IPS DF 19.7 (cell line): ENCODE measurements at places on chromosomes 6 and 20.
A peak's percentile ranks its signal among the peaks of the same experiment; 100 is the strongest.

DNA sequence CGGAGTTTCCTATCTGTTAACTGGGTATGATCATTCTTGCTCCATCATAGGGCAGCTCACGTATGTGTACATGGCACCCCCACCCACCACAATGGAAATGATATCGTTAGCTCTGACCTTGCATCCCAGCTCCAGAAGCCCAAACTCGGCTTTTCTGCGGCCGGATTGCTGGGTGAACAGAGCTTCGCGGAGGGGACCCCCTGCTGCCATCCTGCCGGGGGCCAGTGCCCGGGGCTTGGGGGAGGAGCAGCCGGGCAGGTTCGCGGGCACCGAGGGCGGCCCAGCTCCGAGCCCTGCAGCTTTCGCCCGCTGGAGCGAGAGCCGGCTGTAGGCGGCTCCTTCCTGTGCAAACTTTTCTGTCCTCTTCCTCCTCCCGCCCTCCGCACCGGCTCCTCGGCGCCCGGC lies 24.9 kb upstream of the FUCA2 start:
- no peak for DNase-seq

- DNase-seq, result no peak
Observed at GRCh38 chr20:50595433-50595895, 85.3 kb downstream of the PTPN1 start.

DNA sequence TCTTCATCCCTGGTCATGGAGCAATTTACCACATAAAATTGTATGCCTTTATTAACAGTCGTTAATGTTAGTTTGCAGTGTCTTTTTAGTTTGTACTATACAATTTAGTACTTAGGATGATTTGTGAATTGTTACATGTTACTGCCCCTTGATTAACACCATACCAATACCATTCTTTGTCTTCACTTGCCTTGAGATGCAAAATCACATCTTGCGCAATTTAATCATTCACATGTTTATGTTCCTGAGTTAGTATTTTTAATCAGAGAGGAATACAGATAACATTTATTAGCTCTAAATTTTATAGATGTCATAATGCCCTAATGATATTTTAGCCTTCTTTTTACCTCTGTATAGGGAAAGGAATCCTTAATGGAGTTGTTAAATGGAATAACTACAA lies 114.1 kb downstream of the SCAF8 start:
- no peak for DNase-seq

GRCh38 chr6:62285612-62286469 lies at the start of gene KHDRBS2:
TSS of gene KHDRBS2 (minus strand) at chr6:62286225.
- DNase-seq, result no peak

GRCh38 chr6:29965873-29966601 lies 23.7 kb downstream of the HLA-A start:
- DNase-seq, result no peak

DNA sequence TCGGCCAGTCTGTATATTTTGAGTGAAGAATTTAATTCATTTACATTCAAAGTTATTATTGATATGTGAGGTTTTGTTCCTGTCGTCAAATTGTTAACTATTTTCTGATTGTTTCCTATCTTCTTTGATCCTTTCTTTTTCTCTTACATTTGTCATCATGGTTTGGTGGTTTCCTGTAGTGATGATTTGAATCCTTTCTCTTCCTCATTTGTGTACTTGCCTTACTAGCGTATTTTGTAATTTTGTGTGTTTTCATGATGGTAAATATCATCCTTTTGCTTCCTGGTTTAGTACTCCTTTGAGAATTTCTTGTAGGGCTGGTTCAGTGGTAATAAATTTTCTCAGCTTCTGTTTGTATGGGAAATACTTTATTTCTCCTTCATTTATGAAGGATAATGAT lies 151.7 kb upstream of the CEP162 start:
- no peak for DNase-seq

DNA sequence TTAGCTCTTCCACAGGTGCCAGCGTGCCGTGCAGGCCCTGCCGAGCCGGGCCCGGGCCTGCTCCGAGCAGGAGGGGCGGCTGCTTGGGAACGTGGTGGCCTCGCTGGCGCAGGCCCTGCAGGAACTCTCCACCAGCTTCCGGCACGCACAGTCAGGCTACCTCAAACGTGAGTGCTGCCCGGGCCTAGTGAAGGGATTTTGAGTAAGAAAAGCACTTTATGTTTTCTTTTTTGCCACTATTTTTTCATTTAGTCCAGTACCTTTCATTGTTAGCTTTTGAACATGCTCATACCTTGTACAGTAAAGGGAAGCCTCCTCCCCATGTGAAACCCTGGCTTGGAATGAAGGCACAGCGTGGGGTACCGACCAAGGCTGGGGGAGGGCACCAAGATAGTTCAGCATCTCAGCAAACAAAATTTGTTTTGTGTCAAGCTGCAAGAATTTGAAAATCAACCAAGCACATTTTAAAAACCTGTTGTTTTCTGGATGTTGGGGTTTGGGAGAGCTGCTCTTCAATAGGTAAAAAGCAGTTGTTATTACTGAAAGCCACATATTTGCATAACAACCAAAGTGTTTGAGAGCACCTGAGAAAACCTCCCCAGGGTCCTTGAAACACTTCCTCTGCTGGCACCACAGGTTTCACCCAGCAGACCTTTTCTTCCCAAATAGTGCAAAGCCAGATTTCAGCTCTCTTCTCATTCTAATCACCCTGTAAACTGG lies 18.4 kb downstream of the STX16 start:
- DNase-seq, result peak; percentile 90
